Left colon (tissue), 2 donors: ENCODE measurements at places on chromosomes 7 and 10. TPM values are rescaled to one million over a fixed set of nuclear protein-coding genes. Genes with fewer than 3 reads are reported as not detected.

GNGT1 gene
- not detected for total RNA-seq

MLXIPL gene
- 23.3 TPM for total RNA-seq

PAPSS2 gene
- total RNA-seq, result 219 TPM

ZNF680 gene
- 6.8 TPM for total RNA-seq

MMRN2 gene
- 6.0 TPM for total RNA-seq

MCU gene
- total RNA-seq, result 84.6 TPM

GLI3 gene
- 8.2 TPM for total RNA-seq
